ENCODE measurements at places on chromosomes 11 and 22. TPM values are rescaled to one million over a fixed set of nuclear protein-coding genes. Genes with fewer than 3 reads are reported as not detected.

CD82 gene
- total RNA-seq = 10.3 TPM

FAM181B gene
- total RNA-seq = 5.3 TPM

MS4A15 gene
- not detected for total RNA-seq

MS4A12 gene
- not detected for total RNA-seq

CRYBA4 gene
- total RNA-seq = not detected

XKR3 gene
- total RNA-seq = not detected

UBQLN3 gene
- total RNA-seq = not detected

SLC25A17 gene
- 28.1 TPM for total RNA-seq

TPH1 gene
- total RNA-seq = 0.66 TPM

RPS6KB2 gene
- 55.0 TPM for total RNA-seq

DTX4 gene
- total RNA-seq = 129 TPM

C11orf52 gene
- total RNA-seq = not detected

BRSK2 gene
- 72.5 TPM for total RNA-seq

APOL6 gene
- 0.02 TPM for total RNA-seq

WBP2NL gene
- total RNA-seq = not detected

GAB4 gene
- total RNA-seq = not detected

TMPRSS5 gene
- 8.6 TPM for total RNA-seq

YPEL1 gene
- 19.5 TPM for total RNA-seq

CEP126 gene
- 2.1 TPM for total RNA-seq

SPINDOC gene
- 107 TPM for total RNA-seq

ABCC8 gene
- total RNA-seq = 6.1 TPM

EMID1 gene
- 9.0 TPM for total RNA-seq

KCNJ11 gene
- 2.3 TPM for total RNA-seq

HEPACAM gene
- 0.11 TPM for total RNA-seq

CCDC90B gene
- 38.1 TPM for total RNA-seq

KRTAP5-7 gene
- total RNA-seq = not detected

PLEKHA7 gene
- total RNA-seq = 15.6 TPM

SLC25A45 gene
- 1.5 TPM for total RNA-seq

FAM89B gene
- 82.4 TPM for total RNA-seq

ANGPTL5 gene
- not detected for total RNA-seq

HBE1 gene
- total RNA-seq = 0.56 TPM

MRGPRX3 gene
- total RNA-seq = not detected

TEX54 gene
- not detected for total RNA-seq

OR8H3 gene
- total RNA-seq = not detected

TRIM51 gene
- total RNA-seq = not detected

NELL1 gene
- total RNA-seq = 0.51 TPM

DKK3 gene
- 17.6 TPM for total RNA-seq

OR1S2 gene
- total RNA-seq = not detected

OR5D14 gene
- total RNA-seq = not detected

CABP4 gene
- total RNA-seq = not detected

PMM1 gene
- total RNA-seq = 28.0 TPM

P2RX6 gene
- total RNA-seq = 4.5 TPM

SYT13 gene
- 1.7 TPM for total RNA-seq

OR5T1 gene
- total RNA-seq = not detected

RBM4B gene
- total RNA-seq = 57.0 TPM

MEI1 gene
- 0.16 TPM for total RNA-seq

MIOX gene
- 0.35 TPM for total RNA-seq

CYP2R1 gene
- total RNA-seq = 18.5 TPM

GSTP1 gene
- total RNA-seq = 776 TPM

A4GALT gene
- total RNA-seq = 0.39 TPM

BDNF gene
- total RNA-seq = 0.07 TPM

ZNF280A gene
- total RNA-seq = not detected

SCGB1C1 gene
- not detected for total RNA-seq

PGGHG gene
- total RNA-seq = 23.2 TPM

LIF gene
- 0.57 TPM for total RNA-seq

SEPTIN5 gene
- 30.2 TPM for total RNA-seq

CCDC87 gene
- total RNA-seq = 0.93 TPM
